ENCODE measurements at places on chromosomes 4 and X.

DNA sequence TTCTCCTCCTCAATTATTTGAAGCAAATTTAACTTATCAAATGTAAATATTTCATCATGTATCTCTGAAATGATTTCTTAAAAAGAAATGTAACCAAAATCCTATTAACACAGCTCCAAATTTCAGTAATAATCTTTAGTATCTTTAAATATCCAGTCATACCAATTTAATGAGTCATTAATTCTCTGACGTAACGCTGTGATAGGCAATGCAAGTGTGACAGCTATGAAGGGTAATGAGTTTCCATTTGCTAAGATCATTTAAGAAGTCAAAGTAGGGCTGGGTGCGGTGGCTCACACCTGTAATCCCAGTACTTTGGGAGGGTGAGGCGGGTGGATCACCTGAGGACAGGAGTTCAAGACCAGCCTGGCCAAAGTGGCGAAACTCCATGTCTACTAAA is 15.6 kb downstream of the RPS3A start:
- no peak for DNase-seq

DNA sequence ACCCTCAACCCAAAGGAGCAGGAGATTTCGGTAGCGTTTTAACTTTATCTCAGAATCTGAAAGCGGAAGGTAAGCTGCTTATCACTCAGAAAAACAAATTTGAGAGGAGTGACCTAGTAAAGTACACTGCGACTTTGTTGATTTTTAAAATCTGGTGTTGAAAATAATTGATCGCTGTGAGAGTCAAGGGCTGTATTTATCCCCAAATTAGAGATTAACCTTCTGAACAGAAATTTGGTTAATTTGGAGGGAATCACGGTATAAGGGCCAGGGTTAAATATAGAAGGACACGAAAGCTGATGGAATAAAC is 212 bp downstream of the CLCN4 start:
- DNase-seq = no peak

GRCh38 chrX:127302841-127303240 is 483.3 kb downstream of the PRR32 start:
- no peak for DNase-seq

DNA sequence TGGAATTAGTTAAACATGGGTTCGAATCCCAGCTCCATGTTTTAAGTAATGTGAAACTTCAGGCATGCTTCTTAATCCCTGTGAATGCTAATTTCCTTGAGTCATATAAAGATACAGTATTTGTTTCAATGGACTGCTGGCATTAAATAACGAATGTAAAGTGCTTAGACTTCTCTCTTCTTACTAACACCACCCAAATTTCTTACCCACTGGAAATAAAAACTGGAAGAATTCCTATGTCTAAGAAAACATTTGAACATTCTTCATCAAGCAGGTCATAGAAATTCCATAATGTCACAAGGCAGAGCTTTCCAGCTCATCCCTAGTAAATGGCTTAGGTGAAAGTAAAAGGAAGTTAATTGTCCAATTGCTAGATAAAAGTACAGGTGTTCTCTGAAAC is 172.5 kb downstream of the ANK2 start:
- DNase-seq = no peak

GRCh38 chr4:22312113-22312512 is 203.8 kb downstream of the ADGRA3 start:
- DNase-seq = no peak

- no peak for DNase-seq
Measured at GRCh38 chr4:114870987-114871386, 242.4 kb downstream of the NDST4 start.

GRCh38 chr4:113646442-113646822 is 115.1 kb downstream of the CAMK2D start:
- no peak for DNase-seq

- no peak for DNase-seq
Measured at GRCh38 chr4:109256818-109257217, 45.6 kb downstream of the COL25A1 start.

GRCh38 chr4:148007314-148007760 is 275.4 kb downstream of the ARHGAP10 start:
- no peak for DNase-seq

- DNase-seq = no peak
Measured at GRCh38 chr4:7051144-7051495, 7.9 kb downstream of the TADA2B start.

GRCh38 chr4:155179216-155179615 is 29.2 kb upstream of the NPY2R start:
- DNase-seq = no peak

GRCh38 chr4:89829470-89830138 is 7.4 kb downstream of the SNCA start:
- DNase-seq = no peak

DNA sequence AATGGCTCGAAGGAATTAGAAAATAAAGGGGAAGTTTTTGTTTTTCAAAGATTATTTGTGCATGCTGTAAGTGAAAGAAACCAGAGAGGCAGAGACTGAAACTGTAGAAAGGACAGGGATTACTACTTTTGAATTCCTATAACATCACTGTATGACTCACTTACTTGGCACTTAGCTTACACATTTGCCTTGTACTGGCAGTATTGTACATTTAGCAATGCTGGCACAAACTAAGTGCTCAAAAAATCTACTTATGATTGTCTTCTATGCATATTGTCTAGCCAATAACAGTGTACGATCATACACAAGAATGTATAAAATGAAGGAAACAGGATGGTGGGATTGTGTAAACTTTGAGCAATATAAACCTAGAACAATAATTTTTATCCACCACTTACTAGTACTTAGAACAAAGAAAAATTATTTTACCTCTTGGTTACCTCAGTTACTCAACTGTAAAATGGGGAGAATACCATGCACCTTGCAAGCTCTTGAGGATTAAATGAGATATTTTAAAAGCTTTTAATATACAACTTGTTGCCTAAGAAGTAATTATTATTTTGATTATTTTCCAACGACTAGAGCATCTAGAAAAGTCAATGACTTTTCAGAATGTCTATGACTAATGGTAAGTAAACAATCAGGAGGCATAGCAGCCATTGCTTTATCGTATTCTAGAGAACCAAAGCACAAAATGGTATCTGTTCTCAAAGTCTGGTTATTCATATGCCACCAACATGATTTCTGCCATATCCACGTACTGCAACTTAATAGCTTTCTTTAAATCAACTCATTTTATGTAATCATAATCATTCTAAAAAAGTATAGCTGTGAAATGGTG is 4.7 kb downstream of the FAM120C start:
- DNase-seq = no peak

DNA sequence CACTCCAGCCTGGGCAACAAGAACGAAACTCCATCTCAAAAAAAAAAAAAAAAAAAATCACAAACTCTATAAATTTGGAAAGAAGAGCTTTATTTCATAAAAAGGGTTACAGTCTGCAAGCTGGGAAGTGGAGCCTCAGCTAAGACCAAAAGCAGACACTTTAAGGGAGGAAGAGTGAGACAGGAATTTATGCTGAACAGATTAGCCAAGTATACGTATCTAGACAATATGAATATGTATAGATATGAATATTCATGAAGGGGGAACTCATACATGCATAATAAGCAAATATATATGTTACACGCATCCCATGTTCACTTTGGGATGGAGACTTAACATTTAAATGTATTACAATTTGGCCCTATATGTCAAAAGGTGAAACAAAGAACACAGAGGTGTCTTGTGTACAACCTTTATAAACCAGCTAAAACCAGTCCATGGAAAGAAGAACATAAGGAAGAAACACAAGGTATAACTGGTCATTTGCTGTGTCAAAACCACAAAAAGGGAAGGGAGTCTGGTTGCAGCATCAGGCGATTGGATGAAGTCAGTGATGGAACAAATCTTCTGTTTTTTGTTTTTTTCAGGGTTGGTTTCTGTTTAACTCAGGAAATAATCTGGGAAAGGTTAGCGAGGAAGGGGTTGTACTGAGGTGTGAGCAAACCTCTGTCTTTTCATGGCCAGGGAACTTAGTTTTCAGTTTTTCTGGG is 130.0 kb upstream of the MAOA start:
- DNase-seq = no peak

DNA sequence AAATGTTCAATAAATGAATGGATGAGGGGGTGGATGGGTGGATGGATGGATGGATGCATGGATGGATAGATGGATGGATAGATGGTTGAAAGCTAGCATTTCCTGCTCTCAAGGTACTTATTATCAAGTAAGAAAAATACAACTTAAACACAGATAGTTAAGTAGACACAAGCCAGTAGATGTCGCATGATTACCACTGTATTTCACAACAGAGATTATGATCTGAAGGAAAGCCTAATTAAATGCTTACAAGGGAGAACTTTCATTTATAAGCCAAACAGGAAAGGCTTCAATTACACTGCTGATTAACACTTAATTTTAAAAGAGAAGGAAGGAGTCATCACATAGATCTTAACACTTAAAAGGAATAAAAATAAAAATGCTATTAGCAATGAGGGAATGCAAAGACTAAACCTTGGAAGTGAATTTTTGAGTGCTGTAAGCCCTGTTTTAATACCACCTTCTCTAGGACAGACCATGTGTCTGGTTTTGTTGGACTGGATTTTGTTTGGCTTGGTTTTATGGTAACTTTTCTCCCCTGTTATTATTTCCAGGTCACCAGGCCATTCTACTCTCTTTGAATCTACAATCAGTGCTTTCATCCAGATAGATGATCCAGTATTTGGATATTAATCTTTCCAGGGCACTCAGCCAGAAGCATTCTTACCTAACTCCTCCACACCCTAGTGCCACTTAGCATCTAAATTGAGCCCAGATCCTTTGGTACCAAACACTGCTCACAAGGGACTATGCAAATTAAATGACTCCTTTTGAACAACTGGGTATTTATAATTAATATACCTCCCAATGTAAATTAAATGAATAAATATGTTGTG is 75.5 kb upstream of the SLC39A8 start:
- DNase-seq = no peak

DNA sequence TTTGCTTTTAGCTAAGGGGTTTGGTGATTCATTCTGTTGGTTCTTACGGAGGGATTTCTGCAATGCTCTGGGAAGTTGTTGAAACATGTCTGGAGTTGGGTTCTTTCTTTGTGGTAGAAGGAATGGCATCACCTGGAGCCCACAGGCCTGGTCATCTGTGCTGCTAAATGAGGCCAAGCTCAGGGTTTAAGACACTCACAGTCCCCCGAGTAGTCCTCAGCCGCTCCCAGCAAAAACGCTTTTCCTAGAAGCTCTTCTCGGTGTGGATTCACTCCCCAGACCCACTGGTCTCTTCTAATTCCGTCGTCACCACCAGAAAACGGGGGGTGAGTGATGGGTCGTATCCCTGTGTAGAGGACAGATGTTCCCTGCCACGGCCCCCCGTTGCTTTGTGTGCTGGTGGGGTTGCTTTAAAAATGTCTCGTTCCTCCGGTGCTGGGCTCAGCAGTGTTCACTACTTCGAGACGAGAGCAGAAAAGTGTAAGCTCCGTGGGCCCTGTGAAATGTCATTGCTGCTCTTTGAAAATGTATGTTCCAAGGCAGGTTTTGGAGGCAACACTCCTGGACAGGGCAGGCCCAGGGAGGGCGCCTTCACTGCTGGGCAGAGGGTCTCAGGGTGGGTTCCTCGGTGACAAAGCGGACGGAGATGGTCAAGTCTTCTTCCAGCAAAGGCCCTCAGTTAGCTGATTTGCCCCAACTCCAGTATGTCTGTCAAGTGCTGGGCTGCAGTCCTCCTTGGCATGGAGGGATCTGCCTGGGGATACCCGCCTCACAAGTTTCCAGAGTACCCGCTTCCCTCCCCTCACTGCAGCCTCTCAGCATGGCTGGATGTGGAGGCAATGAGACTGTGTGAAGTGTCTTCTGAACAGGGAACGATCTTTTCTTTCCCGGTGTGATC is 37.3 kb downstream of the PSAPL1 start:
- no peak for DNase-seq

- DNase-seq = no peak
Measured at GRCh38 chr4:16817286-16817685, 81.2 kb downstream of the LDB2 start.

DNA sequence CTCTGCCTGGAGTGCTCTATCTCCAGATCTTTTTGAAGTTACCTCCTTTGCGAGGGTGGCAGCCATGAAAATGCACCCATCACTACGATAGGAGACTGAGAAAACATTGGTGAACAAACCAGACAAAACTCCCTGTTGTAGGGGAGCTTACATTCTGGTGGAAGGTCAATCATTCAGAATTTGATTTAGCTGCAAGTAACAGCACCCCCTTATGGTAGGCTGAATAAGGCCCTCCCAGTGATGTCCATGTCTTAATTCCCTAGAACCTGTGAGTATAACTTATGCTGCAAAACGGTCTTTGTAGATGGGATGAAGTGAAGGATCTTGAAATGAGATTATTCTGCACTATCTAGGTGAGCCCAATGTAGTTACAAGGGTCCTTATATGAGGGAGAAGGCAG is 5.6 kb upstream of the TEC start:
- no peak for DNase-seq

- no peak for DNase-seq
Measured at GRCh38 chr4:175671491-175671934, 140.6 kb downstream of the GPM6A start.

- DNase-seq = no peak
Measured at GRCh38 chr4:30258949-30259348, 461.2 kb upstream of the PCDH7 start.

DNA sequence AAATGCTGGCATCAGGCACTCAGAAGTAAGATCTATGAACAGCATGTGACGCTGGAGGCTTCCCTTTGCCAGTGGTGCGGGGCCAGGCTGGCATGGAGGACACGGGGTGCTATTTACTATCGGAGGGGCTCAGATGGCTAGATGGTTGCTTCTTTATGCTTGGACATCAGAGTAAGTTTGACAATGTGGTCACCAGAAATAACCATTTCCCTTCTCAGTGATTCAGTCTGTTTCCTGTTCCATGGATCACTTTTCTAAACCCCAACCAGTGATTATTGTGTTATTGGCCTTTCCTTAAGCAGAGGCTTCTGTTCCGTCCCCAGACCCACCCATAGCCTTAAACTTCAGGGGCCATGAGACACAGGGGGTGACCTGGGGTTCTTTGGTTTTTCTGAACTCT is 55.4 kb upstream of the DHX15 start:
- no peak for DNase-seq

DNA sequence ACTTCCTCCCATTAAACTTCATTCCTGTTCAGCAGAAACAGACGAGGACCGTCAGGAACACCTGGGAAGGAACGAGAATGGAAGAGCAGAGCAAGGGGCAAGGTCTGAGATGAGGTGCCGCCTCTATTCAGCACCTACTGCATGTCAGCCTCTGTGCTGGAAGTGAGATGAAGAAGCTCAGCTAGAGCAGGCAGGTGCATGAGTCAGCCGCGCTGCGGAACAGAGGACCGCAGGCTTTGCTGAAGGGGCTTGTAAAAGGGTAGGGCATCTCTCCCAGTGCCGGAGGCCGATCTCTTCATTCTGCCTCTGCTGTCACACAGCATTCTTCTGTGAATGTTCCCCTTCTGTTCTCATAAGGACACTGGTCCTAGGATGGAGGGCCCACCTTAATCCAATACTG is 6.1 kb upstream of the ABLIM2 start:
- DNase-seq = no peak
